T-helper 17 cell (primary cell): ENCODE measurements at places on chromosomes 3 and 15. TPM values are rescaled to one million over a fixed set of nuclear protein-coding genes. Genes with fewer than 3 reads are reported as not detected.

DNA sequence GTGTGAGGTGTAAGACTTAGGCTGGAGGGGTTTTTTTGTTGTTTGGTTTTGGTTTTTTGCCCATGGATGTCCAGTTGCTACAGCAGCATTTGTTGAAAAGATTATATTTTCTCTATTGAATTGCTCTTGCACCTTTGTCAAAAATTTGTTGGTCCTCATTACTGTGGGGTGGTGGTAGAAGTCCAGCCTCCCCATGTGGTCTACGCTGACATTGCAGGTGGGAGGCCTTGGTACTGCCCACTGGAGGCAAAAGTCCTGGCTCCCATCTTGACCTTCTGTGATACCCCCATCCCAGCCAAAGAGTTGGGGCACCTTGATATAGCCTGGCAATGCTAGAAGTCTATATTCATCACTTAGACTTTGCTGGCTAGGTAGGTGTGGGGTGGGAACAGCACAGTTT lies 5.4 kb upstream of the RAB6B start:
- peaks cover 2% of the 10 kb centered on the region for H3K4me1 ChIP-seq
- DNase-seq = no peak
- H3K27me3 ChIP-seq = peaks cover 47% of the 10 kb centered on the region
- H3K4me3 ChIP-seq = no peak overlapping the region
- no peaks in the 10 kb centered on the region for H3K36me3 ChIP-seq

GRCh38 chr3:124361566-124361965 lies 368.7 kb upstream of the UMPS start:
- H3K4me3 ChIP-seq = no peak overlapping the region
- DNase-seq = no peak
- no peaks in the 10 kb centered on the region for H3K4me1 ChIP-seq
- H3K36me3 ChIP-seq = no peaks in the 10 kb centered on the region
- no peak overlapping the region for H3K27ac ChIP-seq

DNA sequence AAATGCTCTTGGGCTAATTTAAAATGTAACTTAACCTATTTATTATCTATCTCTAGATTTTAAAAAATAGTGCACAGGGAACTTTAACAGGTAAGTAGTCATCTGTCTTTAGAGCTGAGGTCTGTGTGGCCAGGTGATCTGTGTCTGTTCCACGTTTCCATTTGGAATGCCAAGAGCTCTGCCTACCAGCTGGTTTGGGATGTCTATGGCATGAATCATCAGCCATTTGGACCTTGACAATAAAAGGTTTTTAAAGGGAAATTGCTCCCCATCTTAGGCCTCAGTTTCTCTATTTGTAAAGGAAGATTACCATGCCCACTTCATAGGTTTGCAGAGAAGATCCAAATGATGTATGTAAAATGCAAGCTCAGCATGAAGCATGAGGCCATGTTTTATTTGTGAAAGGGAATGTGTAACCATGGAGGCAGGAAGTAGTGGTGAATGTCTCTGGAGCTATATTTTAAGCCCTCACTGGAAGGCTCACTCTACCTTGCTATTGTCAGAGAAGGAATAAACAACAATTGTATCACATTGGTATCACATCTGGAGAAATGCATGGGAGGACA lies 548.1 kb upstream of the LMCD1 start:
- no peak for DNase-seq
- H3K4me1 ChIP-seq = peaks cover 5% of the 10 kb centered on the region
- H3K36me3 ChIP-seq = no peaks in the 10 kb centered on the region
- H3K27me3 ChIP-seq = no peaks in the 10 kb centered on the region
- no peak overlapping the region for H3K27ac ChIP-seq

DNA sequence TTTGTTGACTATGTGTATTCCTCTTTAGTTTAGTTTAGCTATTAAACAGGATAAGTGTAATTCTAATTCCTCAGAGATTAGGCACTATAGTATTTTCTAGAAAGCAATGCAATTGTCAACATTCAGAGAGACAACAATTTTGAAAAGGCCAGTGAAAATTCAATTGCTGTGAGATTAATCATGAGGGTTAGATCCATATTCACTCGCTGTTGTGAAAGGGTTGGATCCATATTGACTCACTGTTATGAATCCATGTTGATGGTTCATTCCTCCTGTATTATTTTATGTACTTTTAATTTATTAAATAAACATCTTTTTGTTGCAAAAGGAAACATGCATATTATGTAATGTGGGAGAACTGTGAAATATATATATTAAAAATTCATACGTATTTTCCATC lies 641 bp downstream of the TRAT1 start:
- DNase-seq = no peak
- H3K27ac ChIP-seq = peak overlapping the region; percentile 99

DNA sequence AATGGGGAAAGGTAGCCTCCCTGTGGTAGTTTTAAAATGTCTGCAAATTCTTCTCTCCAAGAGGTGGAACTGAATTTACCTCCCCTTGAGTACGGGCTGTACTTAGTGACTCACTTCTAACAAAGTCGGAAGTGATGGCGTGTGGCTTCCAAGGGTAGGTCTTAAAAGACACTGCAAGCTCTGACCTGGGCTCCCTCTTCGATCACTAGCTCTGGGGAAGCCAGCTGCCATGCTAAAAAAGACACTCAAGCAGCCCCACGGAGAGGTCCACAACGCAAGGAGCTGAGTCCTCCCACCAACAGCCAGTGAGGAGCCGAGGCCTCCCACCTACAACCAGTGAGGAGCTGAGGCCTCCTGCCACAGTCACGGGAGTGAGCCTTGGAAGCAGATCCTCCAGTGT lies 122.0 kb upstream of the HACD2 start:
- H3K4me1 ChIP-seq = no peaks in the 10 kb centered on the region
- H3K27me3 ChIP-seq = peaks cover 32% of the 10 kb centered on the region
- H3K4me3 ChIP-seq = no peak overlapping the region

- no peak overlapping the region for H3K4me3 ChIP-seq
- no peaks in the 10 kb centered on the region for H3K36me3 ChIP-seq
- no peak for DNase-seq
- H3K27me3 ChIP-seq = no peaks in the 10 kb centered on the region
- no peak overlapping the region for H3K27ac ChIP-seq
These were observed 22.8 kb upstream of the PPARG start for GRCh38 chr3:12266038-12266437.

DNA sequence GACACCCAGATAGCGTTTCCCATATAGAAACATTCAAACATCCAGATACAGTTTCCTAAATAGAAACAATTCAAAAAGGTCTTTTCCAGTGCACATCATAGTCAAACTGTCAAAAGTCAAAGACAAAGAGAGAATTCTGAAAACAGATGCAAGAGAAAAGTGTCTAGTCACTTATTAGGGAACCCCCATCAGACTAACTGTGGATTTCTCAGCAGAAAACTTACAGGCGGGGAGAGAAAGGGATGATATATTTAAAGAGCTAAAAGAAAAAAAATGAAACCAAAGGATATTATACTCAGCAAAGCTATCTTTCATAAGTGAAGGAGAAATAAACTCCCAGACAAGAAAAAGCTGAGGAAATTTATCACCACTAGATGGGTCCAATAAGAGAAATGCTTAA lies 22.3 kb upstream of the CX3CR1 start:
- H3K27ac ChIP-seq = no peak overlapping the region
- H3K4me1 ChIP-seq = no peaks in the 10 kb centered on the region
- H3K36me3 ChIP-seq = peaks cover 2% of the 10 kb centered on the region
- H3K27me3 ChIP-seq = no peaks in the 10 kb centered on the region

GRCh38 chr3:188631291-188632010 lies 477.5 kb downstream of the LPP start:
- no peaks in the 10 kb centered on the region for H3K36me3 ChIP-seq
- H3K27ac ChIP-seq = no peak overlapping the region
- no peak for DNase-seq
- H3K4me3 ChIP-seq = no peak overlapping the region
- peaks cover 2% of the 10 kb centered on the region for H3K4me1 ChIP-seq

GRCh38 chr3:170488802-170489201 lies 70.1 kb downstream of the CLDN11 start:
- H3K27me3 ChIP-seq = peaks cover 31% of the 10 kb centered on the region
- no peak overlapping the region for H3K4me3 ChIP-seq
- no peaks in the 10 kb centered on the region for H3K4me1 ChIP-seq
- H3K36me3 ChIP-seq = no peaks in the 10 kb centered on the region
- DNase-seq = no peak

DNA sequence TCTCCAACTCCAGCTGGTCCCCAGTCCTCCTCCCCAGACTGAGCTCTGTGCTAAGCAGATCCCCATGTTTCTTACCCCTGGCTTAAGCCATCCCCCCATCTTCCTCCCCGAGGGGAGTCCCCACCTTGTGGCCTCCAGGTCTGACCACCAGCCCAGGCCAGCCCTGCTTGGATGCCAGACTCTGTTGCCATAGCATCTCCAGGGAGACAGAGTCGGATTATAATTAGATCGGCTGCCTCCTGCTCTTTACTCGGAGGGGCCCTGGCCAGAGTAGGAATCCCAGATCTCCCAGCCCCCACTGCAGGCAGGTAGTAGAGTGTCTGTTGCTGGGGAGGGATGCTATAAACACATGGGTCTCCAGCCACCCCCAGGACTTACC lies 2.4 kb downstream of the KLHDC8B start:
- peaks cover 7% of the 10 kb centered on the region for H3K4me1 ChIP-seq
- no peak for DNase-seq
- H3K27me3 ChIP-seq = peaks cover 11% of the 10 kb centered on the region
- no peaks in the 10 kb centered on the region for H3K36me3 ChIP-seq
- H3K27ac ChIP-seq = no peak overlapping the region
- H3K4me3 ChIP-seq = no peak overlapping the region

DNA sequence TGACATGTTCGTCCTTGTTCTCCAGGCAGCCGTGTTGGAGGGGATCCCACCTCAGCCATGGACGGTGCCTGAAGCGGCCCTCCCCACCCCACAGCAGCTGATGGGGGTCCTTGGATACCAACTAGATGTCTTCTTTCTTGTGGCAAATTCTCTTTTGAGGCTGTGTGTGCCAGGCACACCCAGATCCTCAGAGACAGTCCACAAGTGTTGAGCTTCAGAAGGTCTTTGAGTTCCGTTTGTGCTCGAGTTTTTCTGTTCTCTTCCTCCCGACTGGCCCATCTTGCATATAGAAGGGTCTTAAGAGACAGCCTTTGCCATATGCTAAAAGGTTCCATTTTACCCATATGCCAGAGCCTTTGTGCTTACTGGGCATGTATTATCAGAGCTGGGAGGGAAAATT lies 227.4 kb downstream of the THSD4 start:
- DNase-seq = no peak
- no peak overlapping the region for H3K27ac ChIP-seq
- no peak overlapping the region for H3K4me3 ChIP-seq
- H3K4me1 ChIP-seq = no peaks in the 10 kb centered on the region

DNA sequence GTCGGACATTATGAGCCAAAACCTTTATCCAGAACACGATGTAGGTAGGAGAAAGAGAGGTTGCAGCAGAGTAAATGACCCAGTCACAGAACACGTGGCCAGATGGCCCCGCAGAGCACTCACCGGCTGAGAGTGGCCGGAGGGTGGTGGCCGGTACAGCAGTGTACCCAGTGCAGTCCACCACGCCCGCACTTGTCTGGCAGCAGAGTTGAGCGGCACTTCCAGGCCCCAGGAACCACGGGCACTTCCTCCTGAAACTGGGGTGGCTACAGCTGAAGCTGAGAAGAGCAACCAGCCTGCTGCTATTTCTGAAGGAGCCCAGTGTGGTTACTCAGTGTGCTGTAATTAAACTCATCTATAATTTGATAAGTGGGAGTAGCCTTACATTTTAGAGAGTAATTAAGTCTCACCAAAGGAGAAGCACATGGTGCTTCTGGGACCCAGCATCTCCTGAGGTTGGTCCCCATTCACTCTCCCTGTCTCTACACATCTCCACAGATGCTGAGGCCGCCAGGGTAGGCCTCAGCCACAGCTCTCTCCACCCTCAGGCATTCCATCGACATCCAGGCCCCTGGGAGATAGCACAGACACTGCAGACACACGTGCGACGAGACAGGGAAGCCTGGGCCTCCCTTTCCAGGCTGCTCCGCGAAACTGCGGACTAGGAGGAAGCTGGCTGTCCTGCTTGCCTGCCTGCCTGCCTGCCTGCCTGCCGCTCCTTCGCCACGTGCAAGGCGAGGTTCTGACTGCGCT lies 49.8 kb downstream of the BDH1 start:
- no peak for DNase-seq
- H3K4me3 ChIP-seq = no peak overlapping the region
- peaks cover 4% of the 10 kb centered on the region for H3K4me1 ChIP-seq
- no peak overlapping the region for H3K27ac ChIP-seq
- H3K27me3 ChIP-seq = no peaks in the 10 kb centered on the region

DNA sequence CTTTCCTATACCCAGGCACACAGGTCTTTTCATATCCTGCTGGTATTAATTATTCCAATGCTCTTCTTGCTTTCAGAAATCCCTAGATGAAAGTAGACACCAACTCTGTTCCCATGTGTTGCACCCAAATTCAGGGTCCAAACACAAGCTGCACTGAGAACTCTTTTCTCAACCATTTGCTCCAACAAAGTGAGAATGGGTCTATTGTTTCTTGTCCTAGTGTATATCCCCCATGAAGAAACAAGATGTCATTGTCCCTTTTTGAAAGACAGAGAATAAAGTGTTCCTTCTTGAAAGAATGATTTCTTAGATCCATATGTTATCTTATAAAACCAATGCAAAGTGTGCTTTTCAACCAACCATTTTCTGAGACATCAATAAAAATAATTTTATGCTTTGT lies 353.7 kb downstream of the CNTN6 start:
- H3K27me3 ChIP-seq = no peaks in the 10 kb centered on the region
- no peak overlapping the region for H3K27ac ChIP-seq
- H3K4me1 ChIP-seq = no peaks in the 10 kb centered on the region
- no peak for DNase-seq
- no peak overlapping the region for H3K4me3 ChIP-seq

GRCh38 chr3:69353503-69353902 lies 32.4 kb downstream of the FRMD4B start:
- peaks cover 22% of the 10 kb centered on the region for H3K27me3 ChIP-seq
- no peak for DNase-seq
- H3K27ac ChIP-seq = no peak overlapping the region
- H3K36me3 ChIP-seq = no peaks in the 10 kb centered on the region
- peak overlapping the region; percentile 21 for H3K4me3 ChIP-seq
- peaks cover 7% of the 10 kb centered on the region for H3K4me1 ChIP-seq

DNA sequence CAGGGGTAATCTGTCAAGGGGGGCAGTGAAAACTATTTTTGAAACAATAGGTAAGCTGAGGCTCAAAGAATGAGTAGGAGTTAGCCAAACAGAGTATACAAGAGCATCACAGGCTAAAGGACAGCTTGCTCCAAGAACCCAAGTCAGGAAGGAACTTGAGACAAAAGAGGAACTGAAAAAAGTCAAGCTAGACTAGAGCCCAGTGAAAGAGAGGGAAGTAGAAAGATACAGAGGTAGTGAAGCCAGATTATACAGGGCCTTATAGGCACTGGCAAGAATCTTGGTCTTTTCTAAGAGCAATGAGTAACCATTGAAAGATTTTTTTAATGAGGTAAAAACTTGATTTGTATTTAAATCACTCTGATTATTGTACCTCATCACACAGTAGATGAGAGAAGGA lies 69.9 kb downstream of the FILIP1L start:
- H3K36me3 ChIP-seq = no peaks in the 10 kb centered on the region
- H3K27ac ChIP-seq = no peak overlapping the region
- no peak for DNase-seq
- no peak overlapping the region for H3K4me3 ChIP-seq
- no peaks in the 10 kb centered on the region for H3K27me3 ChIP-seq
- peaks cover 6% of the 10 kb centered on the region for H3K4me1 ChIP-seq

Gene USP8
- total RNA-seq = 43.4 TPM

Gene ARGFX
- not detected for total RNA-seq

Gene PLAAT1
- total RNA-seq = not detected
